Kidney (tissue), 22 donors: ENCODE measurements at places on chromosomes 3 and 15. TPM values are rescaled to one million over a fixed set of nuclear protein-coding genes. Genes with fewer than 3 reads are reported as not detected.

QRICH1 gene
- total RNA-seq: 92.1 TPM

TMEM39A gene
- total RNA-seq: 37.0 TPM

SAMMSON gene
- 0.98 TPM for total RNA-seq

CD86 gene
- total RNA-seq: 6.3 TPM

KBTBD8 gene
- 1.8 TPM for total RNA-seq

RTP1 gene
- not detected for total RNA-seq

PRTG gene
- 6.4 TPM for total RNA-seq

NEK11 gene
- total RNA-seq: 13.2 TPM

KLHDC8B gene
- total RNA-seq: 23.4 TPM

LRRC15 gene
- 0.63 TPM for total RNA-seq

STX19 gene
- not detected for total RNA-seq

RBP2 gene
- total RNA-seq: not detected

NR2E3 gene
- total RNA-seq: 0.19 TPM

LRRC31 gene
- total RNA-seq: 0.76 TPM

SH2D7 gene
- not detected for total RNA-seq

GOLGA8J gene
- total RNA-seq: not detected

ALG3 gene
- 33.6 TPM for total RNA-seq

LIPC gene
- total RNA-seq: 9.9 TPM

VIPR1 gene
- 4.9 TPM for total RNA-seq

DAPK2 gene
- 3.0 TPM for total RNA-seq

ALPK3 gene
- 20.2 TPM for total RNA-seq
